Activated naive CD4-positive, alpha-beta T cell (primary cell): ENCODE measurements at places on chromosomes 11 and 22.

DNA sequence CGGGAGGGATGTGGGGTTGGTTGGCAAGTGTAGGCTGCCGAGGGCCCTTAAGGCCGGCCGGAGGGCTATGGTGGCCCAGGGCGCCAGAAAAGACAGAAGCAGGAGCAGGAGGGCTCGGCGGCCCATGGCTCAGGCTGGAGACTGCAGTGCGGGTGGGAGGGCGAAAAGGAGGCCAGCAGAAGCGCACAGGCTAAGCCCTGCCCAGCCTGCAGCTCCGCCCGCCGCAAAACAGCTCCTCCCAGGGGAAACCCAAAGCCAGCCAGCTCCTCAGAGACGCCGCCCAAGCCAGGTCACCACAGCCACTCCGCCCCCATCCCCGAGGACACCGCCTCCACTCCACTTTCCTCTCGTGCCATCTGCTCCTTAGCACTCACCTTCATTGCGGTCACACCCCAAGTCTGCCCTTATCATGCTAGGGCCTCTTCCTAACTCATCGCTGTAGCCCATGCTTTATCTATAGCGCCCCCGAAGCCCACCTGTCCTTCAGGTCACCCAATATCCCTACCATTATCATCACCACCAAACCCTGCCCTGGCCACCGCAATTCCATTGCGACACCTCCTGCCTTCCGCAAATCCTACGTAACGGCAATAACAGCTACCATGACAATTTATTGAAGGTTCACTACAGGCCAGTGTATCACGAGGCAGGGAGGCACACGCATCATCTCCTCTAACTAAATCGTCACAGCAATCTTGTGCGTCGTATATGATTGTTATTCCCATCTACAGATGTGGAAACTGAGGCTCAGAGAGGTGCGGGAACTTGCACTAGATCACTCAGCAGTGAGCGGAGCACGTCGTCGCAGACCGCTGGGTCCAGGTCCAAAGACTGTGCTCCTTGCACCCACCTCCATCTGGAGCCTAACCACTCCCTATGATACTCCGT, at the start of gene PRCP:
TSS of gene PRCP (minus strand) at position 154 of the 888 bp plus-strand sequence. CDS start at position 126, 28 bp downstream.
- DNase-seq, result peak; percentile 79

- no peak for DNase-seq
These were observed 41.0 kb upstream of the MS4A8 start for GRCh38 chr11:60658409-60658808.

GRCh38 chr11:6542727-6543126, 45.6 kb downstream of the DNHD1 start:
- DNase-seq, result no peak

GRCh38 chr11:134382257-134382656, 29.8 kb downstream of the B3GAT1 start:
- no peak for DNase-seq

DNA sequence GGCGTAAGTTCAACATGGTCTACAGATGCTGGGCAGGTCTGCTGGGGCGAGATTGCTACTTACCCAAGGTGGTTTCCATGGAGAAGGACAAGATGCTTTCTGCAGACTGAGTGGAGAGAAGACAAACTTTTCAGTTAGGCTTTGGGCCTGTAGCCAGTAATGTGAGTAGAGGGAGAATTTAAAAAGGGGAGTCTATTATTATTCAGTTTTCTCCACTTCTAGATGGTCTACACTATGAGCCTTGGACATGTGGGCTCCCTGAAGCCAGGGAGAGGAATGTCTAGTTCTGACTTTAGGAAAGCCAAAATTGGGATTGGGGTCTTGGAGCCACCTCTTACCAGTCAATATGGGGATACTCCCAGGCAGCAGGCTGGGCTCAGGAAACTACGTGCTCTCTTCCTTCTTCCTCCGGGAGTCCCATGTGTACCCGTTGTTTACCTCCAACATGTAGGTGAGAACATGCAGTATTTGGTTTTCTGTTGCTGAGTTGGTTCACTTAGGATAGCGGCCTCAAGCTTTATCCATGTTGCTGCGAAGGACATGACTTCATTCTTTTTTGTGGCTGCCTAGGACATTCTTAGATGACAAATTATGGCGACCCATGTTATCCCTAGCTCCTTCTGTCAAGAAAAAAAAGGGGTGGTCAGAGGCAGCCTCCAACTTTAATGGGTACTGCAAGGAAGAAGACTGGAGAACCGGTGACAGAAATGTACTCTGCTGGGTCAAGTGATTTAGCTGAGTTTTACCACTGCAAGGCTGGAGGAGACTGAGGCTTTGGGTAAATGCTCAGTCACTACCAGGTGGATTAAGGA, 14.7 kb upstream of the ZNF280A start:
- no peak for DNase-seq

- no peak for DNase-seq
These were observed 4.9 kb downstream of the GRK3 start for GRCh38 chr22:25569361-25569760.

DNA sequence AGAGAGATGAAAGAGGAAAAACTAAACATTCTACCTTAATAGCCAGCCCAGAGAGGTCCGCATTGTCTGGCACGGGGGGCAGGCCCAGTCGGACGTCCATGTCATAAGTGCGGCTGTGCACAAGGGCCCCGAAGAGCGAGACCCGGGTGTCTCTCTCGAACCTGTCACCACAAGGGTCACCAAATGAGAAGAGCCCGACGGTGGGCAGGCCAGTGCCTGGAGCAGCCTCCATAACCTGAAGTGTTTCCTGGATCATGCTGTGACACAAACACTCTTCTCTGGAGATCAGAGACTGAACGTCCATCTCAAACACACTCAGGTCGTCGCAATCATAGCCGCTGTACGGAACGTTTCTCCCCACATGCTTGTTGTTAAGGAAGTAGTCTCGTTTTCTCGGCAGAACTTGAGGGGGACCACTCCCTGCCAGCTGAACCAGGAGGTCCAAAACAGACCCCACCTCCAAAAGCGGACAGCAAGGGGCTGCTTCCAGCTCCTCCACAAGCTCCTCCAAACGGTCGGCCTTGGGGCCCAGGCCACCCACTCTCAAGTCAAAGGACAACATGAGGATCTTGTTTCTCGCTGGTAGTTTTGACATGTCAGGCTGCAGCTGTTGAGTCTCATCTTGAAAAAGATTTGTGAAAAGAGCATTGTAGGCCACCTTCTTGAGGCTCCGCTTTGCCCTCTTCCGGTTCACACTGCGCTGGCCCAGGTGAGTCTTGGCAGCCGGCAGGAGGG, 971 bp downstream of the TUBGCP6 start:
- DNase-seq, result no peak

- no peak for DNase-seq
These were observed 365.0 kb upstream of the FAT3 start for GRCh38 chr11:91859666-91860065.

DNA sequence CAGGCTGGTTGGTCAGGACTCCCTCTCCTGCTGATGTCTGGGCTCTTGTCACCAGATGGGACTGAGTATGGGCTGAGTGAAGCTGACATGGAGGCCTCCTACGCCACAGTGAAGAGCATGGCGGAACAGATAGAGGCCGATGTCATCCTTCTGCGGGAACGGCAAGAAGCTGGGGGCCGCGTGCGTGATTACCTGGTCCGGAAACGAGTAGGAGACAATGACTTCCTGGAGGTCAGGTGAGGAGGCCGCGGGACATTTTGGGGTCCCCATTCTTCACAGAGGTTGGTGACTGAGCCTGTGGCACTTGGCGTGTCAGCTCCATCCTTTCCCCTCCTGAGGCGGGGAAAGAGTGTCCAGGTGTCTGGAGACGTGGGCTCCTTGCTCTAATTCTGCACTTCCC, 10.1 kb downstream of the GTPBP1 start:
- no peak for DNase-seq

DNA sequence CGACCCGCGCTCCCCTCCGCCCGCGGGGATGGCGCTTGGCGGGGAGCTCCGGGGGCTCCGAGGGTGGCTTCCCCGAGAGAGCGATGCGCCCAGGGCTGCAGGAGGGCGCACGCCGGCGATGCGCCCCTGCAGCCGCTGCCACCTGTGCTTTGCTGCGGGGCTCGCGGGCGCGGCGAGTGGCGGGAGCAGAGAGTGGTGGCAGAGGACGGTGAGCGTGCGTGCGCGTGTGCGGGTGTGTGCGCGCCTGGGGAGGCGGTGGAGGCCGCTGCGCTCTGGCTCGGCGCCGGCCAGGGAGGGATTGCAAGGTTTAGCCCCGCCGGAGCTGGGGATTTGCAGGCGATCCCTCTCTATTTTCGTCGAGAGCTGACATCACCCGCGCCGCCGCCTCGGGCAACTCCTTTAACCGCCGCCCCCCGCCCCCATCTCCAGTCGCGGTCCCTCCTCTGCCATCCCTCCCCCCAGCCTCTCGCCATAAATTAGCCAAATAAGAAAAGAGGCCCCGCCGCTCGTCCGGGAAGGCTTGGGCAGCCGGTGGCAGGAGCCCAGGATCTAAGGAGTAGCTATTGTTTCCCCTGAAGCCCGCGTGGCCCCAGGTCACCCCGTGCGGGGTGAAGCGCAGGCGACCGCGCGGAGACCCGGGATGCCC, at the start of gene SLC1A2:
TSS of gene SLC1A2 (minus strand) at position 375 of the 646 bp plus-strand sequence. CDS start 592 bp downstream, outside the sequence.
- DNase-seq, result no peak

DNA sequence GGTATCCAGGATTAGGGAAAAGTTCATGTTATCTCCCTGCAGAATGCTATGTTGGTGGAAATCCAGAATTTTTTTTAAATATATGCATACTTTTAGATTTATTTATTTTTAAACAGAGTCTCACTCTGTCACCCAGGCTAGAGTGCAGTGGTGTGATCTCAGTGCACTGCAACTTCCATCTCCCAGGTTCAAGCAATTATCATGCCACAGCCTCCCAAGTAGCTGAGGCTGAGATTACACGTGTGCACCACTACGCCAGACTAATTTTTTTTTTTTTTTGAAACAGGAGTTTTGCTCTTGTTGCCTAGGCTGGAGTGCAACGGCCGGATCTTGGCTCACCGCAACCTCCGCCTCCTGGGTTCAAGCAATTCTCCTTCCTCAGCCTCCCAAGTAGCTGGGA, 2.6 kb downstream of the PACSIN2 start:
- no peak for DNase-seq

- no peak for DNase-seq
These were observed 165.6 kb downstream of the DBX1 start for GRCh38 chr11:19994672-19995071.

GRCh38 chr22:47575291-47575690, 812.8 kb downstream of the TBC1D22A start:
- no peak for DNase-seq

DNA sequence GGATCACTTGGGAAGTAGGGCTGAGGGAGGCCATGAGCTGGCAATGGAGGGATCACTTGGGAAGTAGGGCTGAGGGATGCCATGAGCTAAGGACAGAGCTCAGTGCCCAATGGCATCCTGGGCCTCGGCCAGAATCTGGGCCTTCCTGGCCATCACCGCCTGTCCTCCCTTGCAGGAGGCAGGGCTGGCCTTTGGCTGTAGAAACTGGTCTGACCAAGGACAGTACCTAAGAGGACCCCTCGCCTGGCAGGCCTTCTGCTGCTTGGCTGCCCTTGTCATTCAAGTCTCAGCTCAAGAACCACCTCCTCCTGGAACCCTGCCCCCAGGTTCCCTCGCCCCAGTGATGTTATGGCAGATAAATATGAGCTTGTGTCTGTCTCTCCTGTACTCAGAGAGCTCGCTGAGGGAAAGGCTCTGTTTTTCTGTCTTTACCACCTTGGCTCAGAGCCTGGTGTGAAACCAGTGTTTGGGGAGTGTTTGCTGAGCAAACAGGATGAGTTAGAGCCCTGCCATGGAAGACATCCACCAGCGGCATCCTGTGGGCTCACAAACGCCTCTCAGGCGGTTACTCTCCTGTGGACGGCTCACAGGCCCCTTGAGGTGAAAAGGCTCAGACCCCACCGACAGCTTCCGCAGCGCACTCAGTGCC, 19.3 kb upstream of the RASL10A start:
- DNase-seq, result no peak

DNA sequence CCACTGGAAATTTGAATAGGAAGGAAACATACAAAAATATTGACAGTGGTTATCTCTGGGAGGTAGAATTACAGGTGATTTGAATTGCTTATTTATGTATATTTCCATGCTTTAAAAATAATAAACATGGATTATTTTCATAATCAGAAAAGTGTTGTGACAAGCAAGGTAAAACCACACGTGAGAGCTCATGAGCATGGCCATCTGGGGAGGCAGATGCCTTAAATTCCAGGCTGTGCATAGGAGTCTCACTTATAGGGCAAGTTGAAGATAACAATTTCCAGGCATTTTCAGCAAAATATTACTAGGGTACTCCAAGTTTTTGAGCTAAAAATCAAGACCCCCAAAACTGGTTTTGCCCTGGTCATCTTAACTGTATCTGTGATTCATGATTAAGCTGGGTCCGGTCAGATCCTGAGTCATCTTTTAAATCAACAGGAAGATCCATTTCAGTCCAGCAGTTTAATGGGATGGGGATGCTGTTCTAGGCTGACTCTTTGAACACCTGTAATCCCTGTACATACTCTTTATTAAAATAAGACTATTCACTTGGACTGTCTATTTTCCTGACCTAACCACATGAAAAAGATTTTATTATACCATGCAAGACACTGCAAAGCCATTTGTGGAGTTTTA, 115.8 kb upstream of the NARS2 start:
- no peak for DNase-seq

- DNase-seq, result no peak
These were observed 17.2 kb downstream of the GLB1L3 start for GRCh38 chr11:134293119-134294113.

GRCh38 chr11:117934526-117935307, 5.5 kb upstream of the TMPRSS13 start:
- DNase-seq, result no peak

- DNase-seq, result no peak
These were observed 415.1 kb downstream of the SOX6 start for GRCh38 chr11:15941206-15941770.

DNA sequence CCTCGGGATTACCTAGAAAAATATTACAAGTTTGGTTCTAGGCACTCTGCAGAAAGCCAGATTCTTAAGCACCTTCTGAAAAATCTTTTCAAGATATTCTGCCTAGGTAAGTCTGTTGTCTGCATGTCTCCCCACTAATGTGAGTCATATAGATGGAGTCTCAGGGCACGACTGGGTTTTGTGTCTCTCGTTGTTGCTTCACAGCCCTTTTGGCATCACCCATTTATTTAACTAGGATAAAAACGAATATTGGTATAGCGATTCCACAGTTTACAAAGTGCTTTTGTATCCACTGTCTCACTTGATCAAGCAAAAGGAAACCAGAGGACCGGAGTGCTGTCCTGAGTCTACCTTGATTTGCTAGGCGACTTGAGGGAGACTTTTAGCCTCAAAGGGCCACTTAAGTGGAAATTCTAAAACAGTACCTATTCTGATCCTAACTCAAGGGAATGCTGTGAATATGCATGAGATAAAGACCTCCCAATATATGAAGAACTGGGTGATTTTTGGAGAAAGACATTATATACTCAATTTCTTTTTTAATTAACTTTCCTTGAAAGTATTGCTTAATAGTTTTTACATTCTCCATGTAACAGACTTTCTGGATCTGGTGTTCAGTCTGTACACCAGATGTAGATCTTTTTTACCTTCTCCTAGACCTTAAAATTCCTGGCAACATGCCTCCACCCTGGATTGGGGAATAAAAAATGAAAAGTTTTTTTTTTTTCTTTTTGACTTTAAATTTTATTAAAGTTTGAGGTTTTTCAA, 590 bp downstream of the NNMT start:
- no peak for DNase-seq

- DNase-seq, result no peak
These were observed 476.7 kb upstream of the CCDC179 start for GRCh38 chr11:23336961-23337360.

GRCh38 chr11:12100429-12100828, 10.0 kb upstream of the MICAL2 start:
- no peak for DNase-seq
